ENCODE measurements at places on chromosomes 12 and 14.

GRCh38 chr12:126492181-126492580 is 1426.9 kb downstream of the AACS start:
- DNase-seq: no peak

DNA sequence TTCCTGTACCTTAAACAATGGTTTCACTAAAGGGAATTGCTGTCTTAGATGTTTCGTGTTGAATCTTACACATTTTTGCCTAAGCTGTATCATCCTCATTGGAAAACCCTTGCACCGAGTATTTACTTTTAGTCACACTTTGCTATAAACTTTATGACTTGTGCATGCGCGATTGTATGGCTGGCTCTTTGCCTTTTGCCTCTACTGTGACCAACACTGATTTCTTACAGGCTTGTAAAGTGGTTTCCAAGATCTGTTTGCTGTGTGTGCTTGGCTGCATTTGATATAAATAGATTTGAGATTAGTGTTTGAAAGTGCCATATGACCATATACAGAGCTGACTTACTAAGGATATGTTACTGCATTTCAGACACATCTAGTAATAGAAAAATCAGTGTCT is 40.5 kb downstream of the RASSF3 start:
- no peak for DNase-seq

DNA sequence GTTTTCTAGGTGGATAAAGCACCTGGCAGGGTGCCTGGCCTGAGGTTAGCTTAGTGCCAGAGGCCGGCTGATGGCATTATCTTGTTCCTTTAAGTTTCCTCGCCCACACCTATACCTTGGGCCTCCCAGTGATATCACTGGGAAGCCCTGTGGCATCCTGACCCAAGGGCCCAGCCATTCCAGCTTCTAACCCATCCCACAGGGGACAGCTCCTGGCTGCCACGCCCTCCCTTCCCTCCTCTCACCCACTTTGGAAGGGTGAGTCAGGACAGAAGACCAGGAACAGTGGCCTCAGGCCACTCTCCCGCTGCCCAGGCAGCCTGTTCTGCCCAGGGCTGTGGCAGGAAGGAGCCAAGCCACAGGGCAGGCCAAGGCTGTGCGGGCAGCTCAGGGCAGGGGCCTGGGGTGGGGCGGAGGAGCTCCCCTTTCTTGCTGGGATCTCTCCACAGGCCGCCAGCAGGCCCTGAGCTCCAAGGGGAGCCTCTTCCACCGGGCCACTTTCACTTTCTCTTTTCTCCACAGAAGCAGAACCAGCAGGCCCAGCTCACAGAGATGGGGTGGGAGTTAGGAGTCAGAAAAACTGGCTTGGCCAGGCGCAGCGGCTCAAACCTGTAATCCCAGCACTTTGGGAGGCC is 75.1 kb downstream of the IRF2BPL start:
- DNase-seq: no peak

DNA sequence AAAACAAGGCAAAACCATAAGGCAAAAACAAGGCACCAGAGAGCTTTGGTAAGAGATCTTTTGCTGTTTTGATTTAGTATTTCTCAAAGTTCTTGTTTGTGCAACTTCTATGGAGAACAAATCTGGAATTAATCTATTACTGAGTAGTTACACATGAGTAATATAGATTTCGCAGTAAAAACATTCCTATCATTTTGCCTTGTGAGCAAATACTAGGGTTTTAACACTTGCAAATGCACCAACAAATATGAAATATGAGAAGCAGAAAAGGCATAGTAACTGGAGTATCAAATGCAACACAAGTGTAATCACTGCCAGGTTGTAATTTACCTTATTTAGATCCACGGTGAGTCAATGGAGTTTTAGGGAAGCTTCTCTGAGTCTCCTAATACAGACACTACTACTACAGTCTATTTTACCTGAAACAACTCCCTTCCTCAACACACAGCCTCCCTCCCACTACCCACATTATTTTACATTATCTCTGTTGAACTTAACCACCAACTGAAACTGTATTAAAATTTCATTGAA is 324.1 kb downstream of the FLRT2 start:
- DNase-seq: no peak

GRCh38 chr12:97301576-97301975 is 161.0 kb upstream of the RMST start:
- no peak for DNase-seq

GRCh38 chr14:32200368-32201192 is 1.3 kb upstream of the RNU6-7 start:
- DNase-seq: no peak

DNA sequence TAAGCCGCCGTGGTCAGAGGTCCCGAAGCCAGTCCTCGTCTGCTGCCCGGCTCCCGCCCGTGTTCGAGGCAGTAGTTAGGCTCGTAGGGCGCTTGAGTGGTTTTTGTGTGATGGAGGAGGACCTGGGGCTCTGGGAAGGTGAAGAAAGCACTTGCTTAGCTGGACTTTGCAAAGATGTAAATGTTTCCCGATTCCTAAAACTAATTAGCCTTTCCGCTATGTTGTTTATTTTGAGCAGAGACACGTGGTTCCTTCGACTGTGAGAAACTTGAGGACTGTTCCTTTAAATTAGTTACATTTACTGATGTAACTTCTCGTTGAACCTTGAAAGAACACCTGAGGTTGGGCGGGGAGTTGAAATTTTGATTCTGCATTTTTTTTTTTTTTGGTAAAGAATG is 33.9 kb downstream of the MIA2 start:
- DNase-seq: no peak
